ENCODE measurements at places on chromosomes 16 and 17.

DNA sequence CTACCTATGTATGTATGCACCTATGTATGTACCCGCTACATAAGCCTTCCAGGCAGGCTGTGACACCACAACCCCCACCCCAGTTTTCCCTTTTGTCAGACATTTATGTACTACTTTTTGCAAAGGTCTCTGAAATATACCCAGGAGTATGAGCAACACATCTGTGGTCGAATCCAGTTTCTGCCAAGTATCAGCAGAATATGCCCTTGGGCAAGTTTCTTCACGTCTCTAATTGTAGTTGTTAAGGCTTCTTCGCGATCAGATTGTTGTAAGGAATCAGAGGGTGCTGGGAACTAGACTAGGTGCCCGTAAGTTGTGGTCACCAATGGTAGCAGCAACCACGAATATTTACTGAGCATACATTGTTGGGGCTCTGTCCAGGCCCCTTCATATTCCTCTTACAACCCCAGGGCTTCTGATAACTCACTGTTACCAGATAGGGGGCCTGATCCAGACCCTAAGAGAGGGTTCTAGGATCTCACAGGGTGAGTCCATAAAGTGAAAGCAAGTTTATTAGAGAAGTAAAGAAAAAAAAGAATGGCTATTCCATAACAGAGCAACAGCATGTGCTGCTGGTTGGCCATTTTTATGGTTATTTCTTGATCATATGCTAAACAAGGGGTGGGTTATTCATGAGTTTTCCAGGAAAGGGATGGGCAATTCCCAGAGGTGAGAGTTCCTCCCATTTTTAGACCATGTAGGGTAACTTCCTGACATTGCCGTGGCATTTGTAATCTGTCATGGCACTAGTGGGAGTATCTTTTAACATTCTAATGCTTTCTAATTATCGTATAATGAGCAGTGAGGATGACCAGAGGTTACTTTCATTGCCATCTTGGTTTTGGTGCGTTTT is 16.6 kb downstream of the NUDT7 start:
- DNase-seq: no peak

- peak; percentile 79 for DNase-seq
Observed at GRCh38 chr17:75535119-75535537, 9.6 kb downstream of the LLGL2 start.

DNA sequence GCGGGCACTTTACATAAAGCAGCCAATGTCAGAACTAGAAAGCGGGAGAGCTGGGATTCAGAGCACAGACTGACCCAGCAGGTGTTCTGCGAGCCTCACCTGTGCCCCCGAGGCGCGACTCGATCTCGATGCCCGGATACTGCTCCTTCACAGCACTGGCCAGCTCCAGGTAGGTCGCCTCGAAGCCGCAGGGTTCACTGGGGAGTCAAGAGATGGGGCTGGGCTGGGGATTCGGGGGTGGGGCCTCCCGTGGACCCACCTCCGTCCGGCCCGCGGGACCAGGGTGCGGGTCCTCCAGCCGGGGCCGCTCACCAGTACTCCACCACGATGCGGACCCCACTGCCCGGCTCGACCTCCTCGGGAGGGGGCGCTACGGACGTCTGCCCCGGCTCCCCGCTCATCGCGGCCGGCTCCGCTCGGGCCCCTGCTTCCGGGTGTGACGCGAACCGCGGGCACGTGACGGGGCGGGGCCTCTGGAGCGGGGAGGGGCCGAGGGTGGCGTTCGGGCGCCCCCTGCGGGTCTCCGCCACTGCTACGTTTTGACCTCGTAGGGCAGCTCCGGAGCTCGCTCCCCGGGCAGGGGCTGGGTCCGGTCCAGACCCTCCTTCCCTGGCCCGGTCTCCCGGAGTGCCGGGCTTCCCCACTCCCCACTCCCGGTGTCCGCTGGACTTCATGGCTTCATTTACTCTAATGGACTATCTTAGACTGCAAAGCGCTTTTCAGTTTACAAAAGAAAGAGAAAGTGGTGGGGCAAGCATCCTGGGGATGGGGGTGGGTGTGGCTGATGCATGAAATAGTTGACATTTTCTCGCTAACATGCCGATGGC is at the start of gene MIEN1:
MIEN1 (minus strand) TSS at position 438 of the 827 bp plus-strand sequence; CDS start at position 401, 37 bp downstream.
- DNase-seq: peak; percentile 94

GRCh38 chr17:75138519-75138918 is 7.0 kb upstream of the NT5C start:
- no peak for DNase-seq

DNA sequence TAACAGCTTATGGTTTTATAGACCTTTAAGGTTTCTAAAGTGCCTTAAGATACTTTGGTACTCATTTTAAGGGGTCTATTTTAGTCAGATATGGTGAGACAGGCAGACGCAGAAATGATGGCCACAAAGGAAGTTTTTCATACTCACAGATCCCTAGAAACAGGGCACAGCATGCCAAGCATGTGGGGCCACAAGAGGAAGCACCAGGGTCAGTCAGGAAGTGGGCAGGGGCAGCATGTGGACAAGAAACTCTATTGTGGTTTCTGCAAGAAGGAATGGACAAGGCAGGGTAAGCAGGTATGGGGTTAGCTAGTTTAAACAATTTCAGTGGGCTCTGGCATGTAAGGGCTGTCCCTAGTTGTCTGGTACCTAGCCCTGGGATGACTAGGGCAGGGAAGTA is 8.5 kb downstream of the EFCAB3 start:
- DNase-seq: no peak

DNA sequence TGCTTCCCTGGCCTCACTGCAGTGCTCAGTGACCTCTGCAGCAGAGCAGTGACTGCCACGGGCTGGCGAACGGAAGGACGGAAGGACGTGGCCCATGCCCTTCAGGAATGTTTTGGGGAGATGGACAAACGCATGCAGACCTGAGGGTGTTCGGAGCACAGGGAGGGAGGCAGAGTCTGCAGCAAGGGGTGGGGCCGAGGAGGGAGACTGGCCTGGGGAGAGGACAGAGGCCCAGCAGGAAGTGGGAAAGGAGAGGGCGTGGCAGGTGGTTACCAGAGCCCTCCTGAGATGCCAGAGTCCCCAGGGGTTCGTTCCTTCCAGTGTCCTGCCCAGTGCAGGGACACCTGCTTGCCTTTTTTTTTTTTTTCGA is 21.9 kb downstream of the ADORA2B start:
- no peak for DNase-seq

DNA sequence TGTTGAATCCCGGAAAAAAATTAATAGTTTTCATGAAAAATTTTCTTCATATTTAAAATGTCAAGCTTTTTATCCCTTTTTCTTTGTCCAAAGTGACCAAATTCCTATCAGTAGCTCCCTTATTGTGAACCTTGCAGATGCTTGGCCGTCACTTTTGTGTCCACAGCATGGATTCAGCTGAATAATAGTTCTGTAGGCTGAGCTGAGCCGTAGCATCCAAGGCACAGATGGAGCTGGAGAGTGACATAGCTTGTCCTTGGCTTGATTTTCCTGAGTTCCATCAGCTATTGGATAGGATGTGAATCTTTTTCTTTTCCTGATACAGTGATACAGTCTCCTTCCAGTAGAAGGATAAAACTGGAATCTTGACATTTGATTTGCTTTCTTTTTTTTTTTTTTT is 3.6 kb downstream of the NUP85 start:
- no peak for DNase-seq

- DNase-seq: peak; percentile 30
Observed at GRCh38 chr17:18362698-18363100, 651 bp downstream of the SHMT1 start.

DNA sequence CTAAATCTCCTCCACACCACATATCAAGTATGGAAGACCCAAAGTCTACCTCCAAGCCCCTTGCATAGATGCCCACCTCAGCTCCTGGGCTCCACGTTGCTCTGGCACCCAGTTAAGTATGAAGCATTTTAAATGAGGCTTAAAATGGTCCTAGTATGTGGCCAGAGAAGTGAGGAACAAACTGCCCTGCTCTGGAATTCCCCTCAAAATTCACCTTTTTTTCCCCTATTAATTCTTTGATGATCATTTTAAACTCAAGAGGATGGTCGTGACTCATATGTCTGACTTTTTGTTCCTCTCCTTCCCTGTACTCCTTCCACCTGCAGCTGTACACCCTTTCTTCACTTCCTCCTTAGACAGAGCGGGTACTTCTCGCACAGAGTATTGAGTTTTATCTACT is 234.5 kb upstream of the MYOCD start:
- no peak for DNase-seq

GRCh38 chr17:83099570-83100181 is 20.3 kb downstream of the METRNL start:
- no peak for DNase-seq

DNA sequence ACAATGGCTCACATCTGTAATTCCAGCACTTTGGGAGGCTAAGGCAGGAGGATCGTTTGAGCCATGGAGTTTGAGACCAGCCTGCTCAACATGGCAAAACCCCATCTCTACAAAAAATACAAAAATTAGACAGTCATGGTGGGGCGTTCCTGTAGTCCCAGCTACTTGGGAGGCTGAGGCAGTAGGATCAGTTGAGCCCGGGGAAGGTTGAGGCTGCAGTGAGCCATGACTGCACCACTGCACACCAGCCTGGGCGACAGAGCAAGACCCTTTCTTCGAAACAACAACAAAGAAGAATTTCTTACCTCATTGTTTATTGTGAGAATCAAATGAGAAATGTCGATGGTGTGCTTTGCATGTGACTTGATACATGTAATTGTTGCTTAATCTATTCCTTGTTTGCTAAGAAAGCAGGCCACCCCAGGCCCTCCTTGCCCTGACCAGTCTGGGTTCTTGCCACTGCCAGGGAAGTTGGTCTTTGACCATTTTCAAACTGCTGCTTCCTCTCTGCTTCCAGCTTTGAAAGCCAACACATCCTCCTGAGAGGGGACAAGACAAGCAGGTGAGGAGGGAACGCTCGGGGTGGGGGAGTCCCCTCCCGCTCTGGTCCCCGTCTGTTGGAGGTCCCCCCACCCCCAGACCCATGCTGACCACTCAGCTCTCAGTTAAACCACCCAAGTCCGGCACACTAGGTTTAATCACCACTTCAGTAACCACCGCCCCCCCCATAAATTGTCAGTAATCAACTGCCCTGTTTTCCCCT is 47.3 kb upstream of the CPNE2 start:
- DNase-seq: no peak

DNA sequence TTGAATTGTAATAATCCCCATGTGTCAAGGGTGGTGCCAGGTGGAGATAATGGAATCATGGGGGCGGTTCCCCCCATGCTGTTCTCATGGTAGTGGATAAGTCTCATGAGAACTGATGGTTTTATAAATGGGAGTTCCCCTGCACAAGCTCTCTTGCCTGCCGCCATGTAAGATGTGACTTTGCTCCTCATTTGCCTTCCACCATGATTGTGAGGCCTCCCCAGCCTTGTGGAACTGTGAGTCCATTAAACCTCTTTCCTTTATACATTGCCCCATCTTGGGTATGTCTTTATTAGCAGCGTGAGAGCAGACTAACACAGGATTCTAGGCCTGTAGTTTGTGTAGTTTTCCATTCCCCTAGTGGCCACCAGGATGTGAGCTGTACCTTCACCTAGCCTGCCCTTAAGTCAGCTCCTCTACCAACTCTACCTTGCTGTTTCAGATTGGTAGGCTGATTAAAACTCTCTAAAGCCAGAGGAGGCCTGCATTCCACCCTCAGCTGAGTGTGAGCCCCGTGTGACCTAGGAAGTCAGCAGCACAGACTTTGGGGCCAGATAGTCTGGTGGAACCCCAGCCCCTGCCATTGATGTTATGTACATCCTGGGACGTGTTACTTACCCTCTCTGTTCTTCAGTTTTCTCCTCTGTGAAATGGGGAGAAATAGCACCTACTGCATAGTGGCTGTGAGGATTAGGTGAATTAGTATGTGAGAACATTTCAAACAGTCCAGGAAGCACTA is 252.4 kb upstream of the CACNG5 start:
- no peak for DNase-seq

GRCh38 chr16:88977018-88977811 is at the start of gene CBFA2T3:
Gene CBFA2T3 (minus strand): TSS chr16:88977207. CDS start chr16:88976807, 400 bp downstream.
- DNase-seq: no peak

- no peak for DNase-seq
Observed at GRCh38 chr17:75440738-75441448, 15.5 kb upstream of the TMEM94 start.

DNA sequence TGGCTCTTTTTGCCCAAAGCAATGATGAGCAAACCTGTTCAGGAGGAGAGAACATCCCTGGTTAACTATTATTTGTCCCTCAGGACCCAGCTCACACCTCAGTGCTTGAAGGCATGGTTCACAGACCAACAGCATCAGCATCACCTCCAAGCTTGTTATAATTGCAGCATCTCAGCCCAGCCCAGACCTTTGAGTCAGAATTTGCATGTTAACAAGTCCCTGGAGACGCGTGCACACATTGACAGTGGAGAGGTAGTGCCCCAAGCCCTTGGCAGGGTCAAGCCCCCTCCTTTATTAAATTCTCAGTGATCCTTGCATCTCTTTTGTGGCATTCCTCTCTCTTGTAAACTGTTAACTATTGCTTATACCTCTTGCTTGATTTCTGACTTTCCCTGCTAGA is 488.6 kb downstream of the HAPSTR1 start:
- DNase-seq: no peak

DNA sequence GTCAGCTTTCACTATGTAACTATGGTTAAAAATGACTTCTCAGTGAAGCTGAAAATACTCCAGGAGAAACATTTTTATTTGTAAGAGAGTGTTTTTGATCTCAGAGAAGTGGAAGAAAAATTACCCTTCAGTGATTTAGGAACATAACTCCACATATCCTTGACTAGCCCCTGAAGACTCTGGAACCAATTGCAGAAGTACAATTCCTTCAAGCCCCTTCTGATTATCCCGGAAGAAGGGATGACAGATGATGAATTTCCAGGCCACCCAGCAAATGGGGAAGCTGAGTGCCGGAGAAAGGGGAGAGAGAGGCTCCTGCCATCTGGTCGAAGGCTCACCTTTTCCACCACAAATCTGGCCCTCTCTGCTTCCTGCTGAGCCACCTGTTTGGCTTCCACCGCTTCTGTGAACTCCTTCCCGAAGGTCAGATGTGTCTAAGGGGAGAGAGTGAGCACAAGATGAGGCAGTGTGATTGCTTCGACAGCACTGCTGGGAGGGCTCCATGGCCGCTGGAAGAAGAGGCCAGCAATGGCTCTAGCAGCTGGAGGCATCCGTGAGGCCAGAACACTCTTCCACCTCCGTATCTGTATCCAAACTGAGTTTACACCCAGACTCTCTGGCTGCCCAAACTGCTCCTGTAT is 8.1 kb downstream of the PHB1 start:
- no peak for DNase-seq

GRCh38 chr16:28835864-28836760 is 10.0 kb downstream of the TUFM start:
- no peak for DNase-seq

DNA sequence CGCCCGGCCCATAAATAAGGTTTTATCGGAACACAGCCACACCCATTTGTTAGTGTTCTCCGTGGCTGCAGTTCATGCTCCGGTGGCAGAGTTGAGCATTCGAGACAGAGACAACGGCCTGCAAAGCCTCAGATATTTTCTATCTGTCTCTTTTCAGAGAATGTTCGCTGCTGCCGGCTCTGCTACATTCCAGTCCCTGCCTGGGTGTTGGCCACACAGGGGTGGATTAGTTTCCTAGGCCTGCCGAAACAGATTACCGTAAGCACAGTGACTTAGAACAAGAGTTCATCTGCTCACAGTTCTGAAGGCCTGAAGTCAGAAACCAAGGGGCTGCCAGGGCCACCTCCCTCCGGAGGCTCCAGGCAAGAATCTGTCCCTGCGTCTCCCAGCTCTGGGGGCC is 19.1 kb upstream of the GSG1L start:
- DNase-seq: no peak

GRCh38 chr17:36786867-36787266 is 150.4 kb upstream of the LHX1 start:
- no peak for DNase-seq

All from activated naive CD4-positive, alpha-beta T cell treated with anti-CD3 and anti-CD28 coated beads, Interleukin-2, amount 10 ng/mL, durations not matched to agents 7 days and 5 days (primary cell).